Stimulated activated CD4-positive, alpha-beta T cell treated with anti-CD3 and anti-CD28 coated beads, Interleukin-12 subunit alpha, Interleukin-12 subunit beta, amount 100 ng/mL, for 4 hours (primary cell): ENCODE measurements at places on chromosomes 16 and 17.

- no peak for DNase-seq
Measured at GRCh38 chr16:49838441-49839016, 17.4 kb downstream of the ZNF423 start.

DNA sequence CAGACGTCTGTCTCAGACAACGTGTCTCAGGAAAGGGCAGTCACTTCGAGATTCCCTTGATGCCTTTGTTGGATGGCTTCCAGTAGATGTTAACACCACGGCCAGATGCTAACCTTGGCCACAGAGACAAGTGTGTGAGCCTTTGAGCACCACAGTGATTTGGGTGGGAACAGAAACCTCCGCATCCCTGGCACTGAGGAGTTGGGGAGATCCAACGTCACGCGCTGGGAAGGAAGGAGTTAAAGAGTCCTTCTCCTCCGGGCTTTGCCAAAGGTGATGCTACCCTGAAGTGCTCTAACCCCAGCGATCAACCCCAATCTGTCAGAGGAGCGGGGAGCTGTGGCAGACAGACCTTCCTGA is 3.0 kb upstream of the ABR start:
- no peak for DNase-seq

GRCh38 chr16:50316848-50317630 is 50.7 kb downstream of the ADCY7 start:
- DNase-seq = no peak

DNA sequence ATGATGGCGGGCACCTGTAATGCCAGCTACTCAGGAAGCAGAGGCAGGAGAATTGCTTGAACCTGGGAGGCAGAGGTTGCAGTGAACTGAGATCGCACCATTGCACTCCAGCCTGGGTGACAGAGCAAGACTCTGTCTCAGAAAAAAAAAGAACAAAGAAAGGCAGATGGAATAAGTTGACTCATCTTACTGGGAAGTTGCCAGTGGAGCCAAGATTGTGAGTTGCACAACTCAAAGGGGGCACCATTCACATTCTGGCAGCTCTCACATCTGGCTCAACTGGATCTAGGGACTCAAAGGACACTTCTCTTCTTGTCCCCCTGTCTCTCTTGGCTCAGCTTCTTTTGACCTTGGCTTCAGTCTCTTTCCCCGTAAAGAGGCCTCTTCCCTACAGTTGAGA is 53.7 kb upstream of the ETV4 start:
- DNase-seq = no peak

DNA sequence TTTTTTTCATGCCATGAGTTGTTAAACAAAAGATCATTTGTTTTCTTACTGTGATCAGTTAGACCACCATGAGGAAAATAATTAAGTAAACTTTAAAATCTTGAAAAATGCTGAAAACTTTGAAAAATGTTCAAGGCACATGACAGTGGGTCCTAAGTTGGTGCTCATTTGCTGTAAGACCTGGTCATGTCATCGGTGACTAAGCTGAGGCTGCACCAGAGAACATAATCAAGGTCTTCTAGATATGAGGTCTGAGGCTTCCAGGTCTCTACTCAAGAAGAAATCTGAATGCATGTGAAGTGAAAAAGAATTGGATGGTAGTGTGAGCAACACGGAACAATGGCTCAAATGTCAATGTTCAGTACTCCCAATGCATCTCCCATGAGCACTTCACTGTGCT is 87.6 kb downstream of the CFDP1 start:
- DNase-seq = no peak

DNA sequence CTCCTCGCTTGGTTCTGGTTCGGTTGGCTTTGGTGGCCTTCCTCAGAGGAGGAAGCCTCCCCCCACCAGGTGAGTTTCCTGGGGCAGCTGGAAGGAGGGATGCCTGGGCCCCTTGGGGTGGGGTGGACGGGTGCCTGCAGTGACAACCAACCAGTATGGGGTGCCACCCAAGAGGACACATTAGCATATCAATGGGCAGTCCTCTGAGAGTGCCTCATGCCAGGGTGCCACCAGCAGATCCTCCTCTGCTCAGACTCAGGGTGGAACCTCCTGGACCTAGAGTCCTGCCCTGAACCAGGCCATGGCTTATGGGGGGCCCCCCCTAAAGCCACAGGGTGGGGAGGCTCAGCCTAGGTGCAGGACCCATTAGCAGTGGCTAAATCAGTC is 2.7 kb downstream of the PPP1R1B start:
- no peak for DNase-seq

- DNase-seq = no peak
Measured at GRCh38 chr17:64442541-64442971, 6.4 kb upstream of the MILR1 start.
